ENCODE measurements at places on chromosomes 4 and X. TPM values are rescaled to one million over a fixed set of nuclear protein-coding genes. Genes with fewer than 3 reads are reported as not detected.
A peak's percentile ranks its signal among the peaks of the same experiment; 100 is the strongest.

GRCh38 chr4:2135083-2135482, 76.0 kb downstream of the NAT8L start:
- DNase-seq: no peak

DNA sequence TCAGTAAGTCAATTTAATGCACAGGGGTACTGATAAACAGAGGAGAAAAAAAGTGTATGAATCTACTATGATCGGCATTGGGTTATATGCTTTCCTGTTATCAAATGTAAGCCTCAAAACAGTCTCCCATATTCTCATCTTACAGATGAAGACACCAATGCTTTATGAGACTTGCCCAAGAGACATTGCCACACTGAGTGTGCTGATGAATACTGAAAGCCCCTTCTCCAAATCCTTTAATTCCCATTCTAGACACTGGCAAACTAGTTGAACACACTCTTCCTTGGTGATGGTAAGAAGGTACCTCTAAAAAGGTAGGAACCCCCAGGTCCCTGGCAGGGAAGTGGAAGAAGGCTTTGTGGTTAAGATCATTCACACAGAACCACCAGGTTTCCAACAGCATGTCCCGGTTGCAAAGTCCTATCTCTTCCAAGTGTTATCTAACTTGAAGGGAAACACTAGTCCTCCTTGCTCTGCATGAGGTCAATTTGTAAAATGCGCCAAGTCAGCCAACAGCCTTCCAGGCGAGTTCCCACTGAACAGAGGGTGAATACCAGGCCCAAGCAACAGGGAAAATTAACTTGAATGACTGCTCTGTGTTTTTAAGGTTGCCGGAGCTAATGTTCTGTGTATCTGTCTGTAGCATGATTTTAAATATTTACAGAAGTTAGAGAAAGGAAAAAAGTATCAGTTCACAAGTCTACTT, 5.1 kb downstream of the SETD7 start:
- DNase-seq: no peak

DNA sequence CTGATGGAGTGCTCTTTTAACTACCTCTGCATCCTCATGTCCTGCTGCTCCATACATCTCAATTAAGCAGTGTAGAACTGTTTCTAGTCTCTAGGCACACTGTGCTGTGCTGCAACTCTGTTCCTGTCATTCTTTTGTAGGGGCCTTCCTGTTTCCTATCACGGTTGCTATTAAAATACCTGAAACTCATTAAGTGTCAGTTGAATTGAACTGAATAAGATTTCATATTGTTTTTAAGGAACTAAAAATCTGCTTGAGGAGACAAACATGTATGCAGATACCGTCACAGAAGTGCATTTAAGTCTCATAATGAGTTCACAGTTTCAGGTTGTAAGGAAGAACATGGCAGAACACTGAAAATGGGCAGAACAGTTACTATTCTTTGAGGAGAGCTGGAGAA, 170.1 kb downstream of the LARP7 start:
- no peak for DNase-seq

- DNase-seq: peak; percentile 15
These were observed 105.9 kb downstream of the CT47B1 start for GRCh38 chrX:120769576-120770341.

DNA sequence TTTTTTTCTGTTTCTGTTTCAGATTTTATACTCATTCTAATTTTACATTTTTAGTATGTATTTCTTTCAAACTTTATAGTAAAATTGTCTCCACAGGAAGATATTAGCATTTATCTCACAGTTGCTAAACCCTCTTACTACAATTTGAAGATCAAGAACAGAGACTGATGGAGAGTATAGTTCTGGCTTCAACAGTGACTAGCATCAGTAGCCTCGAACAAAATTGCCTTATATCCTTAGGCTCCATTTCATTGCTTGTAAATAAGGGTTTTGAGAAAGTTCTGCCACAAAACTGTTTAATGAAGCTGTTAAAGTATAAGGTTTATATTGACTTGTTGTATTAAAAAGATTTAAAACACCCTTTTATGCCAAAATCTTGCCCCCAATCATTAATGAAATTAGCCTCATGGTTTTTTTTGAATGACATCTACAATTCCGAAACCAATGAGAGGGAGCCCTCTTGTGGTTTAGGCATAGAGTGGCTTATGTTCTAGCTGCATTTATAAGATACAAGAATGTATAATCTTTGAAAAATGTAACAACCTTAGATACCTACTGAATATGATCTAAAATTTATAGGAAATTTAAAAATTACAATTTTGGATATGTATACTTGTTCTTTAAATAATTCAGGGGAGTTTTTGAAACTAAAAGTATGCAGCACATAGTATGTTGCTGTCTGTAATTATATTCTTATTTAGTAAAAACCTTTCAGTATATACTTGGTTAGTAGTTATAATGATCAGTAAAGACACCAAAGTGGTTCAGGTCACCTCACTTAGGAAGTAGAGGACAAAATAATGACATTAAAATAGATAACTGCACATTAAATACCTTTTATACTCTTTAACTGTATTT, 109.8 kb upstream of the HPGD start:
- DNase-seq: peak; percentile 33

- no peak for DNase-seq
These were observed 1.6 kb upstream of the NKX1-1 start for GRCh38 chr4:1407657-1408333.

DNA sequence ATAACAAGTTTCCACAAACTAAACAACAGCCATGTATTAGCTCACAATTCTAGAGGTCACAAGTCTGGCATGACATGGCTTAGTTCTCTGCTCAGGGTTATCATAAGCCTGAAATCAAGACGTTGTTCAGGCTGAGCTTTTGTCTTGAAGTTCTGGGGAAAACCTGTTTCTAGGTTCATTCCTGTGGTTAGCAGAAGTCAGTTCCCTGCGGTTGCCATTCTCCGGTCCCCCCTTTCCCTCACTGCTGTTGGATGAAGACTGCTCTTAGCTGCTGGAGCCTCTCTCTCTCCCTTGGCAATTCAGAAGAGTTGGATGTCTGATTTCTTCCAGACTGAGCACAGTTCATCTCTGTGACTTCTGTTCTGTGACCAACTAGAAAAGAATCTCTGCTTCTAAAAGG, 962.6 kb downstream of the PCDH7 start:
- no peak for DNase-seq

GRCh38 chrX:119605464-119606279, 552 bp downstream of the NKRF start:
- DNase-seq: no peak

GRCh38 chr4:6953751-6954380, 44.2 kb downstream of the TBC1D14 start:
- DNase-seq: peak; percentile 22

DNA sequence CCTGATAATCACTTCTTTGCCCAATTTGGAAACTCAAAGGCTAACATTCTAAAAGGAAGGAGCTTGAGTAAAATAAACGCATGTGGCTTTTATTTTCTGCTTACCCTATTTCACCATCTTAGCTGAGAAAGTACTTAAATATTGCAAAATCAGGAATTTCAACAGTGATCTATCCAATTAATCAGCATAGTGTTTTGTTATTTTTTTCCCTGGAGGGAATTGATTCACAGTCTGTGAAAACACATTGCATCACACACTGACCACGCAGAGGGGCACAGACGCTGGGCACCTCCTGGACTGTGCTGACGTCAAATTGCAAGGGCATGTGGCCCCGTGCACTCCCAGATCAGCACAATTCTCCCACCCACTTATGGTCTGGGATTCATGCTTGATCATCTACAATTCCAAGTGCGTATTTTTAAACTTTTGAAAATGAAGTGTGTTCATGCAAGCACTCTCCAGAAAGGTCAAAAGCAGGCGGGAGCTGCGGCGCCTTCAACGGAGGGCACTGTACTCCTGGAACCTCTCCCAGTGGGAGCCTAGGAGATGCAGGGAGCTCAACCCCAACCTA, 320.6 kb upstream of the PPARGC1A start:
- DNase-seq: no peak

GRCh38 chr4:98242538-98242937, 18.6 kb upstream of the RAP1GDS1 start:
- DNase-seq: no peak

GRCh38 chrX:29661290-29661689, 554.1 kb upstream of the MAGEB2 start:
- DNase-seq: no peak

DNA sequence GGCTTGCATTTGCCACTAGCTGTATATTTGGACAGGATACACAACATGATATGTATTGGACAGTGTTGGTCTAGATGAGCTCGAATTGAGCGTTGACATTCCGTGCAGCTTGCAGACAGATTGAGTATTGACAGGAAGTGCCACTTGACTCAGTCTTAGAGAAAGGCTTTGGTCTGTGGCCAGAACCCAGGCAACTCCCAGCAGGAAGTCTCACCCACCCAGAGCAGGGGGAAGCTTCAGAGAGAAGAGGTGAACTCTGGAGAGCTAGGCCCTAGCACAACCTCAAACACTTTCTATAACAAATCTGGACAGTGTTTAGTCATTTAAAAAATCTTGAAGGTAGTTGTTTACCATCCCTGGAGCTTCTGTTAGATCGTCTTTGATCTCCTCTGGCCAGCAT, 280.5 kb downstream of the FBXW7 start:
- no peak for DNase-seq

- peak; percentile 47 for DNase-seq
These were observed 1.2 kb downstream of the TLL1 start for GRCh38 chr4:165874072-165874790.

- DNase-seq: no peak
These were observed 51.7 kb downstream of the METTL14 start for GRCh38 chr4:118736900-118737299.

- no peak for DNase-seq
These were observed 67.6 kb upstream of the TMEM150C start for GRCh38 chr4:82629238-82630000.

- DNase-seq: no peak
These were observed 8.1 kb downstream of the DHRSX start for GRCh38 chrX:2492531-2493218.

DNA sequence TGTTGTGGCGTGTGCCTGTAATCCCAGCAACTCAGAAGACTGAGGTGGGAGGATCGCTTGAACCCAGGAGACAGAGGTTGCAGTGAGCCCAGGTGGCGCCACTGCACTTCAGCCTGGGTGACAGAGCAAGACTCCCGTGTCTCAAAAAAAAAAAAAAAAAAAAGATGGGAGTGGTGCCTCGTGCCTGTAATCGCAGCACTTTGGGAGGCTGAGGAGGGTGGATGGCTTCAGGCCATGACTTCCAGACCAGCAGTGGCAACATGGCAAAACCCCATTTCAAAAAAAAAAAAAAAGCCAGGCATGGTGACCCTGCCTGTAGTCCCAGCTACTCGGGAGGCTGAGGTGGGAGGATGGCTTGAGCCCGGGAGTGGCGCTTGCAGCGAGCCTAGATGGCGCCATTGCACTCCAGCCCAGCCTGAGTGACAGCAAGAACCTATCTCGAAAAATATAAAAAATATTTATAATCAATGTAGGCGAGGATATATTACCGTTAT, 27.0 kb downstream of the EIF2S3 start:
- no peak for DNase-seq

- DNase-seq: no peak
These were observed 67.7 kb downstream of the GNL3L start for GRCh38 chrX:54597728-54598127.

- DNase-seq: no peak
These were observed 14.0 kb upstream of the MFAP3L start for GRCh38 chr4:170040031-170040680.

- no peak for DNase-seq
These were observed 291.9 kb downstream of the BMPR1B start for GRCh38 chr4:95049551-95050233.

- no peak for DNase-seq
These were observed 200.6 kb upstream of the KLF3 start for GRCh38 chr4:38463268-38463958.

DNA sequence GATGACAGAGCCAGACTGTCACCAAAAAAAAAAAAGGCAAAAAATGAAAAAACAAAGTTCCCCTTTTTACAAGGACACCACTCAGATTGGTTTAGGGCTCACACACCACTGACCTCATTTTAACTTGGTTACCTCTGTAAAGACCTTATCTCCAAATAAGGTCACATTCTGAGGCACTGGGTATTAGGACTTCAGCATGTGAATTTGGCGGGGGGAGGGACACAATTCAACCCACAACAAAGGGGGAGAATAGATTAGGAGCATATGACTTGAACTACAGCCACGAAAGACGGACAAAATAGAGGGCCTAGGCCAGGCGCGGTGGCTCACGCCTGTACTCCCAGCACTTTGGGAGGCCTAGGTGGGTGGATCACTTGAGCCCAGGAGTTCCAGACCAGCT, 31.0 kb upstream of the ARAF start:
- DNase-seq: no peak

DNA sequence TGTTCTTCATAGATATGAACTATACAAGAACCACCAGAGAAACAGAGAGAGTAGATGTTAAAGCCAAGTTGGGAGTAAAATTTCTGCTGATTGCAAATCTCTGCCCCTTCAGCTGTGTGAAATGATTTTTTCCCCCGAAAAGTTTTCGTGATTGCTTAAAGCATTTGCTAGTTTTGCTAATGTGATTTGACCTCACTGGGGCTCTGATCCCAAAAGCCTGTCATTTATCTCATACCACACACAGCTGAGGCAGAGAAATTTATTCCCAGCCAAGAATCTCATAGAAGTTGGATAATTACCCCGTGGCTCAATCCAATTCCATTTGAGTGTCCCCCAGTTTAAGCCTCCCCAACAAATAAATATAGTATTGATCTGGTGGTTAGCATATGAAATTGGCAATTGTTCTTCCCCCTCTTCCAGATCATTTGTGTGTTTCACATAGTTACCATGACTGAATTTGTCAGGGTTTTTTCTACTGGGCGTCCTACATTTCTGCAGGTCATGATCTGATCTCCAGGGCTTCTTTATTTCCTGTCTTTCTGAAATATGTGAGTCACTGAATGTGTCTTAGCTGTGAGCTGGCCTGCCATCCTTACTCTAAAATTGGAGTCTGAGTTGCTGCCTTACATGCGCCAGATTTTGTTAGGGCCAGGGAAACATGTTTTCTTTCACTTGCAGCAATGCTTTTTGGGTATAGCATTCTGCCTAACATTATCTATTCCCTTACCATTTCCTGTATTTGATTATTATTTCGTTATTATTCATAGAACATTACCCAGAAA, 167.5 kb upstream of the FRMPD4 start:
- DNase-seq: no peak

DNA sequence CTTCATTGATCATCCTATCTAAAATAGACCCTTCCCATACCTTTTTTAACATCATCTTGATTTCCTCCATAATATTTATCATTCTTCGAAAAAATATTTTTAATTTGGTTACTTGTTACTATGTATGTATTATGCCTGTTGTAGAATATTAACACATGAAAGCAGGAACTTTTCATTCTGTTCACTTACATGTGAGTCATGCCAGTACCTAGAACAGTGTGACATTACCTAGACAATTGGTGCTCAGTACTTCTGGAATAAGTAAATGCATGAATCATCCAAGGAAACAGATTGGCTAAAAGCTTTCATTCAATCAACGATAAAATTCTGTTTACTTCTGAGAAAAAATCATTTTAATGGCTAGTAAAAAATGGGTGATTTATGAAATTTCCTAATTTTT, 76.4 kb downstream of the CXXC4 start:
- no peak for DNase-seq

Gene IL9R
- not detected for total RNA-seq

Gene GJB1
- 0.30 TPM for total RNA-seq

Gene ADH1C
- 2.3 TPM for total RNA-seq

Gene ZNF630
- 4.6 TPM for total RNA-seq

Gene STK32B
- total RNA-seq: 6.5 TPM

Gene CT45A2
- not detected for total RNA-seq

Gene LAP3
- 68.0 TPM for total RNA-seq
